ENCODE measurements at places on chromosomes 5 and 9.

- no peak for DNase-seq
Observed at GRCh38 chr9:20286154-20286700, 336.1 kb downstream of the MLLT3 start.

DNA sequence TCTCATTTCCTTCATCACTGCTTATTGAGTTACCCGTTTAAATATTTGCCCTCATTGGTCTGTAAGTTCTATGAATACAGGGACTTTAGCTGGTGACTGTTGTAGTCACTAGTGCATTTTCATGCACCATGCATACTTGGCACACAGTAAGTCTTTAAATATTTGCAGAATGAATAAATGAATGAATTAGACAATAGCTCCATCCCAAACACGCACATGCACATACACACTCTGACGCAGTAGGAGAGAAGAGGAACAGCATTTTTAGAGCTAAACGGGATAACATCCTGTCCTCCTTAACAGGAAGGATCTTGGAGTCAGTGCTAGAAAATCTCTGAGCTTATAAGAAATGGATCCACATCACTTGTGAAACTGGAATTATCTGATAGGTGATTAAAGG is 447.7 kb downstream of the KIF4B start:
- DNase-seq: no peak

GRCh38 chr5:80755626-80756025 is 100.8 kb upstream of the DHFR start:
- no peak for DNase-seq

GRCh38 chr5:119928974-119929373 is 299.6 kb downstream of the FAM170A start:
- no peak for DNase-seq

GRCh38 chr9:131577005-131578000 is 32.0 kb downstream of the PRRT1B start:
- DNase-seq: no peak

- no peak for DNase-seq
Observed at GRCh38 chr9:88954066-88954465, 37.2 kb upstream of the S1PR3 start.

- DNase-seq: no peak
Observed at GRCh38 chr5:72523960-72524582, 16.9 kb upstream of the ZNF366 start.

- no peak for DNase-seq
Observed at GRCh38 chr5:416636-416960, 26.4 kb upstream of the EXOC3 start.

DNA sequence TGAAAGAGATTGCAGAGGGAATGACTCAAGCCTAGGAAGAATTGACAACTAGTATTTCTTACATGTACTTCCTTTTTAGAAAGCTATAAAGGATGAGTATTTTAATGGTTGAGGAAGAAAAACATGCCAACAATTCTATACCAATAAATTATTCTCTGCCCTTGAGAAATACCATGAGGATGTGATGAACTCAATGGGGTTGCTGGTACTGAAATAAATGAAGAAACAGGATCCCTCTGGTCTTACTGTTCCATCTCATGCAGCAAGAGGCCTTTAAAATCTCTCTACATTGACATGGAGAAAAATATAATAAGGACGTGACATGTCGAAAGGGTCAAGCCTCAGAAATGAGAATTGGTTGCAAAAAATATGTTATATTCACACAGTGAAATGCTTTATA is 477.3 kb downstream of the GABRG2 start:
- no peak for DNase-seq
